ENCODE measurements at places on chromosomes 5 and 9.
A peak's percentile ranks its signal among the peaks of the same experiment; 100 is the strongest.

GRCh38 chr5:122507581-122507980 lies 195.5 kb downstream of the SNCAIP start:
- no peak for DNase-seq

DNA sequence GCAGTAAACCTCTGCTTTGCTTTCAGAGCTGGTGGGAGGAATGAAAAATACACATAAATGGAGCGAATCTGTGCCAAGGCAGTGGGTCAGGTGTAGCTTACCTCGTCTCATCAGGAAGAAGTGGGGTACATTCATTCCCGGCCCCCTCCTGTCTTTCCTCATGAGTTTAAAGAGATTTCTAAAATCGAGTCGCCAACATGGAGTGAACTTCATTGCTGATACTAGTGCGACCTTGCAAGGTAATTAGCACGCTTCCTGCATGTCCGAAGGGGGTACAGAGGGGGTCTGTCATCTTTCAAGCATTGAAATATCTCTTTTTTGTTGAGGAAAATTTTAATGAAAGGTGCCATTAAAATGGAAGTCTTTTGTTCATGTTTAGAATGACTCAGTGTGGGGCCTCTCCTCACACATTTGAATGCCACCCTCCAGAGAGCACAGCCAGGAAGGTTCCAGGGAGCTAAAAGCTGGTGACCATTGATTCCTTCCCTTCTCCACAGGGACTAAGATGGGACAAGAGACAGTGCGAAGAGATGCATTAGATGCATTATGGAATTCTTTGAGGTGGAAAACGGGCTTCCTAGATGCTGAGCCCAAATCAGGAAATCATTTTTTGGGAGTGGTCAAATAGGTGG lies 114.2 kb downstream of the IRX1 start:
- no peak for DNase-seq

DNA sequence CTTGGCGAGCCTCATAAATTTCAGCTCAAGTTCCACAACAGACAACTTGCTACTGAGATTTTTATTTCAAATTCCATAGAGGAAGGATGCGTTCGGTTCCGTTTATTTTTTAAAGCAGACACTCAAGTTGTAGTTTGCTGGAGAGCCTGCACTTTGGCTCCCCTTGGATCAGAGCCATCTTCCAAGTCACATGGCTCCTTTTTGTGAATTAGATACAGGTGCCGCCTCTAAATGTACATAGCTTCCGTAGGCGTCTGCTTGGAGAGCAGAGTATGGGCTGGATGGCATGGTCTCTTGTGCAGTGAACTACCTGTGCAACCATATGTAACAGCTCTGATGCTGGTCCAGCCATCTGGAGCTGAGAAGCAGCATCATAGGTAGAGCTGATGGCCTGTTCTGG lies 73.9 kb upstream of the WWC1 start:
- DNase-seq: no peak

- DNase-seq: no peak
These were observed 4.2 kb upstream of the SEMA4D start for GRCh38 chr9:89502038-89502601.

- DNase-seq: peak; percentile 3
These were observed 644.8 kb downstream of the EFNA5 start for GRCh38 chr5:107025712-107026497.

DNA sequence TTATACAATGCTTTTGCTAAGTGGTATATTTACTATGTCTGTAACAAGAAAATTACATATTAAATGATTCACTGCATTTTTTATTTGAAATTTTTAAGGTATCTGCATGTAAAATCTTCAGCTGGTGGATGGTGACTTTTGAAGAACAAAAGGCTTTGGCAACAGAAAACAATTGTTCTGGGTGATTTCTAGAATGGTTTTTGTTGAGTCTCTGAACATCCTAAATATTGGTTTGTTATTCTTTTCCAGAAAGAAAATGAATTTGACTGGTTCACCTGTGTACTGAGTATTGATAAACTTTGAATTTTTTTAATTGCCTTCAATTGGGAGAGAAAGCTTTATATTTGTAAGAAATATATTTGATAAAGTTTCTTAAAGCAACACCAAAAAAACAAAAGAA lies 35.2 kb downstream of the ERAP1 start:
- DNase-seq: no peak

DNA sequence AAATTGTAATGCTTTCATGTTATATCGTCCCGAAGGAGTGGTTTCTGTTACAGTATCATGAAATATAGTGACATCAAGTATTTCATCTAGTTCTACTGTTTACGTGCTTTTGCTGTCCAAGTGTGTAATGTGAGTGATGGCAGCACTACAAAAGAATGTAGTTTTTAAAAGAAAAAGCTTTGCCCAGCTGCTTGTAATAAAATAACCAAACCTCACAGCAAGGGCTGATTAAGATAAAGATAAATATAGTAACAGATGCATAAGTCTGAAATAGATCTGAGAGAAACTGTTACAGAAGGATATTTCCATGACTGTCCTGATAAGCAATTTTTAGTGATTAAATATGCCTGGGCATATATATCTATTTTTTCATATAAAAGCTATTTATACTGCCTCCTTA lies 106.4 kb downstream of the AUH start:
- no peak for DNase-seq

DNA sequence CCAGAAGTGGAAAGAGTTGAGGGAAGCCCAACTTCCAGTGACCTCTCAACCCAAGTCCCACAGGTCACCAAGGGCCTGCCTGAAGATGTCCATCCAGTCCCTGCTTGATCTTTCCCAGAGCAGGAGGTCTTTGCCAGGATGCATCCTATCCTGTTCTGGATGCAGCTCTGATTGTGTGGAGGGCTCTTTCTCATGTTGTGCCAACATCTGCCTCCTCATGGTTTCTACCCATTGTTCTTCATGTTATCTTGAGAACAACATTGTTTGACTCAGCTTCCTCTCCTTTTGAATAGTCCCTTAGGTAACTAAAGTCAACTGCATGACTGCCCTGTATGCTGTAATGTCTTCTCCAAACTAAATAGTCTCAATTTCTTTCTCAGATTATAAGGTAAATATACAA lies 169.3 kb downstream of the CCDC192 start:
- no peak for DNase-seq

GRCh38 chr5:54615381-54615780 lies 97.8 kb downstream of the SNX18 start:
- no peak for DNase-seq

GRCh38 chr9:127735530-127736185 lies 564 bp upstream of the TOR2A start:
- DNase-seq: no peak

GRCh38 chr9:89721971-89722530 lies 117.2 kb downstream of the GADD45G start:
- no peak for DNase-seq

GRCh38 chr9:124913378-124913777 lies 27.5 kb downstream of the GOLGA1 start:
- DNase-seq: no peak

DNA sequence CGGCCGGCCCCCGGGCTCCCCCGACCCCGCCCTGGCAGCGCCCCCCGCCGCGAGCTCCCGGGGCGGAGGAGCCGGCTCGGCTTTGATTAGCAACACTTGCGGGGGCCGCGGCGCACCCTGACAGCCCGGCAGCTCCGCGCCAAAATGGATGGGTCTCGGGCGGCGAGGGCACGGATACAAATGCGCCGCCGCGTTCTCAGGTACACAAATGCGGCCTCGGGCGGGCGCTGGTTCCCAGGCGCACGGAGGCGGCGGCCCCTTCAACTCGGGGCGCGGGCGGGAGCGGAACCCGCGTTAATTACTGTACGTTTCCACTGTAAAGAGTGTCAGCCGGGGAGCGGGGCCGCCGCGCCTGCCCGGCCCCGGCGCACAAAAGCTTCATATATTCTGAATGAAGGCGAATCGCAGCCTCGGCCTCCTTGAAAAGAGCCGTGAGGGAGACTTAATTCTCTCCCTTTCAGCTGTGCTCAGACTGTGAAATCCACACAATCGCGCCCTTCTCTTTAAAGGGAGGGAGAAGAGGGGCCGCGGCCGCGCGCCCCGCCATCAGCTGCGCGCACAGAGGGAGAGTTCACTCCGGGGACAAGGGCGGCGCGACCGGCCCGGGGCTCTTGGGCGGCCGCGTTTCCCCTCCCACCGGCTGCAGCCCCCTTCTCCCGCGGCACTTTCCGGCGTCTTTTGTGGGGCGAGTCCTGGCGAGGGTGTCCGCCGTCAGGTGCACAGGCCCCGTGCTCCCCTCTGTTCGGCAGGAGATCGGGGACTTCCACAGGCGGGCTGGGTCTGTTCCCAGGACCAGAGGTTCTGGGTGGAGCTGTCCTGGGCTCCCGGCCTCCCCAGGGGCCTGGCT lies 27.0 kb downstream of the MSX2 start:
- DNase-seq: no peak

- DNase-seq: no peak
These were observed 46.4 kb upstream of the APC start for GRCh38 chr5:112691339-112691680.

- no peak for DNase-seq
These were observed 1.7 kb upstream of the PTGER4 start for GRCh38 chr5:40678026-40678425.

DNA sequence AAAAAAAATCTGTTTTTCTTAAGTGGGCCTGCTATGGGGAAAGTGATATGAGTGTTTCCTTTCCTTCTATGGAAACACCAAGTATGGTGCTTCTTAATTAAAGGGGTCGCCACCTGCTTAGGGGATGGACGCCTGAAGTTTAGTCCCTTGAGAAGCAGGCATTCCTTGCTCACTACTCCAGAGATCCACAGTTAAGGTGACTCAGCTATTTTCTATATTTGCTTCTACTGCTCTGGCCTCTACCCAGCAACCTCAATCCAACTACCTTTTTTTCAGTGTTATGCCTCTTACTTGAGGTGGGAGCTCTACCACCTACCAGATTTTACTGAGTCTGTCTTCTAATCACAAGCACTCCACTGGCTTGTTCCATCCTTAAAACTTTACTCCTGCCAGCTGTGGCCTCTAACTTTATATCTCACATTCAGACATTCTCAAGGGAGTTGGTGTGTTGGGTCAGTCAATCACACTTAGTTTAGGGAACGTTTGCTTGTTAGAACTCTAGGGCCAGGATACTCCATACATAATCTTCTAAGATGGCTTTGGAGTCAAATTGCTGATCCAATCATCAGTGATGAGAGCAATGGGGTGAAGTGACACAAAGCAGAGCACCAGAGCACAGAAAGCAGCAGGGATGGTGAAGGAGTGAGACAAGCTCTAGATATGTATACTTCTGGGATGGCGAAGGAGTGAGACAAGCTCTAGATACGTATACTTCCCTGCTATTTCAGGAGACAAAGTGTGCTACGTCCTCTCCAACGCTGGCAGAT lies 708.1 kb downstream of the EFNA5 start:
- no peak for DNase-seq

- no peak for DNase-seq
These were observed 91.4 kb downstream of the STRBP start for GRCh38 chr9:123176949-123177348.

DNA sequence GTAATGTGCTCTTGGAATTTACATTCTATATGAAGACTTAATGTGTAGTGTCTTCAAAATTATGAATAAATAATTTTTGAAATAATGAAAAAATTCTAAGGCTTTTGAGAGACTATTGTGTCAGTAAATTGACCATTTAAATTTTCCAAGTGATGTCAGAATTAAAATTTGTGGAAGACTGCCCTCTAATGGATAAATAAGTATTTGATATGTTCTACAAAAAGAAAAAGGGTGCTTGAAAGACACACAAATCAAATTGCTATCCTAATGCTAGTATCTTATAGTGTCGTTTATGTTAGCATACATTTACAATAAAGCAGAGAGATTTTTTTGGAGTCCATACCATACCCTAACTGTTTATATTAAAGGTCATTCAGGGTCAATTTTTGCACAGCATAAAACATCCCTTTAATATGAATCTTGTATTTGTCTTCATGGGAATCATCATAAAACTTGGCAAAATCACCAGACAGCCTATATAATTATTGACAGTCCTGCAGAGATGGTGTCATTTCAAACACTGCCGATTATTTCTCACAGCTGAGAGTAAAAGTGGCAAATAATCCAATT lies 120.8 kb upstream of the SLC27A6 start:
- peak; percentile 5 for DNase-seq

DNA sequence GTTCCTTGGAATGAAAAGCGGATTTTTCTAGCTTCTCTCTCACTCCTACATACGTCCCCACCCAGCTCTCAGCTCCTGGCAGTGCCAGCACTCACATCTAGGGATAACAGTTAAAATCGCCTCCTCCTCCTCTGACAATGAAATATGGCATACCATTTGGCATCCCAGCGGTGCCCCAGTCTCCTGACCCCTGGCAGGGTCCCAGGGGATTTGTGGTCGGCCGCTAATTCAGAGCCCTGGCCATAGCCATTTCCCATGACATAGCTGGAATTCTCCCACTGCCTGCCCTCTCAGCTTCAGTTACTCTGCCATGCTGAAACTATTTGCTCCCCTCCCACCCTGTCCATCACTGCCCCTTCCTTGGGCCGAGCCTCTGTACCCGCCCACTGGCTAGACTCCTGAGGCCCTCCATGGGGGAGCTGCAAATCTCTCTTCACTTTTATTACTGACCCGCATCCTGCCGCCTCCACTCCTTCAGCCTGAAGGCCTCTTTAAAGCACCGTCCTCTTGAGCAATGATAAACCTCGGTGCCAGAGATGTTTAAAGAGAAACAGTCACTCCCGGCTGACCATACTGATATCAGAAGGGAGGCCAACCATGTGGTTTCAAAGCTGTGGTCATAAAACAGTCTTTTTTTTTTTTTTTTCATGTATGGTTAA lies 139.8 kb downstream of the SLIT3 start:
- DNase-seq: peak; percentile 27

DNA sequence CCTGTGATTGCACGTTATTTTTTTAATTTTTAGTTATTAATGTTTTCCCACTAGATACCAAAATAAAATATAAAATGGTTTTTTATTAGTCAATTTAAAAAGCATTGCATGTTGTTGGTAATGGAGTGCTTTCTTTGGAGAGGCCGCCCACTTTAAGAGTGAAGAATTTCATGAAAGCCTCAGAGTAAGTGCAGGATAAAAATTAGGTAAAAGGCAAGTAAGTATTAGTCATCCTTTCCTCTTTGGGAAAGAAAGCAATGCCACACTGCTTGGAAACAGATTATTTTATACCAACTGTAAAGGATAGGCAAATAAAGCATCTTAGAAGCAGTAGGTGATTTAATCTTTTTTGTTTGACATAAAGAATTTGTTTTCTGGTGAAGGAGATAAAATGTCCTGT lies 62.9 kb downstream of the HSD17B4 start:
- no peak for DNase-seq

GRCh38 chr5:7980881-7981280 lies 111.9 kb downstream of the MTRR start:
- DNase-seq: no peak

GRCh38 chr9:21761309-21761901 lies 41.0 kb upstream of the MTAP start:
- DNase-seq: no peak

- DNase-seq: no peak
These were observed 261.1 kb upstream of the IRX4 start for GRCh38 chr5:2143646-2144353.

- no peak for DNase-seq
These were observed 572.6 kb upstream of the CLINT1 start for GRCh38 chr5:158431369-158432029.

GRCh38 chr9:71910650-71911060 lies 338 bp downstream of the ABHD17B start:
- no peak for DNase-seq
